Testis (tissue), 5 donors: ENCODE measurements at places on chromosomes 1 and 21.
A peak's percentile ranks its signal among the peaks of the same experiment; 100 is the strongest.

- no peak for DNase-seq
These were observed 1.9 kb upstream of the GPR52 start for GRCh38 chr1:174445817-174446216.

GRCh38 chr1:196651637-196652215, at the start of gene CFH:
Gene CFH (plus strand): TSS chr1:196652043. CDS start chr1:196652118, 75 bp downstream.
- no peak for DNase-seq

DNA sequence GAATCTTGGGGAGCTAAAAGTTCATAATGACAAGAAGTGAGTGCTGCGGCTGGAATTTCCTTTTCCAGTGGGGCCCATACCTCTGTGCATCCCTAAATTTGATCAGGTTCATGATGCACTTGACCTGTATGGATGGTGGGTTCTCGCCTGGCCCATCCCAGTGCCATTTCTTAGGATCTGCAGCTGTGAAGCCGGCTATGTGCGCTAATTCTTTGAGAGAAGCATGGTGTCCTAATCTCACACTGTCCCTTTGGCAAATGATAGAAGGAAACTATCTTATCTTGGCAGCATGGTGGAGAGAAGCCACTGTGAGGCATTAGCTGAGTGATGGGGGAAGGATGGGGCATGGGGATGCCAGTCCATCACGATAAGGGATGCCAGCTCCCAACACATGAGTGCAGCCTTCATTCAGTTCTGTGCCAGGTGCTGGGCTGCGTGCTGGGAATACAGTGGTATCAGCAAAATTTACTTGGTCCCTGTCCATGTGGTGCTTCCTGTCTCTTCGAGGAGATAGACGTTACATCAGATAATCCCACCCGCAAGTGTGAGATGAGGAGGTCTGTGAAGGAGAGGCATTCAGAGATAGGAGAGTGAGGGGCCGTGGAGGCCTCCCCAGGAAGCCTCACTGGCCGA, 30.5 kb downstream of the STUM start:
- DNase-seq = no peak

DNA sequence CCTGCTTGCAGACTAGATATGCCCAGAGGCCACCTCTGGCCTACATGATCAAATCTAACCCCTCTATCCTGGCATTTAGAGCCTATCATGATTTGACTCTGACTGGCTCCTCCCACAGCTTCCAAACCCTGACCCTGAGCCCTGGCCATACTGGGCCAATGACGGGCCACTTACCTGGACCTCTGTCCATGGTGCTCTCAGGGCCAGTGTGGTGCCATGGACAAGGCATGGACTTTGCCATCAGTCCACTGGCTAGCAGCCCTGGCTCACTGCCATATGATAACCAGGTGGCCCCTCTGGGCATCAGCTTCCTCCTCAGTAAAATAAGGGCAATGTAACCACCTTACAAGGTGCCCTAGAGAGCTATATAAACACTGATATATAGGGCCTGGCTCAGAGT, 713.4 kb downstream of the PTPRU start:
- no peak for DNase-seq

GRCh38 chr1:36175137-36176095, 19.5 kb downstream of the MAP7D1 start:
- peak; percentile 42 for DNase-seq

DNA sequence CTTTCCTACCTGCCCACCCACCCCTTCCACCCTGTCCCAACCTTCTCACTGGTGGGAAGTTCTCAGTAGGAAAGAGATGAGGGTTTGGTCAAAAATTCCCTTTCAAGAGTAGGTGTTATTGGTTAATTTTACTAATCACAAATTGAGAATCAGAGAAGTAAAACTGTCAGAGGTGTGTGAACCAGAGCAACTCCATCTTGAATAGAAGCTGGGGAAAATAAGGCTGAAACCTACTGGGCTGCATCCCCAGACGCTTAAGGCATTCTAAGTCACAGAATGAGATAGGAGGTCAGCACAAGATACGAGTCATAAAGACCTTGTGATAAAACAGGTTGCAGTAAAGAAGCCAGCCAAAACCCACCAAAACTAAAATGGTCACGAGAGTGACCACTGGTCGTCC, 11.5 kb downstream of the PLA2G2D start:
- no peak for DNase-seq

DNA sequence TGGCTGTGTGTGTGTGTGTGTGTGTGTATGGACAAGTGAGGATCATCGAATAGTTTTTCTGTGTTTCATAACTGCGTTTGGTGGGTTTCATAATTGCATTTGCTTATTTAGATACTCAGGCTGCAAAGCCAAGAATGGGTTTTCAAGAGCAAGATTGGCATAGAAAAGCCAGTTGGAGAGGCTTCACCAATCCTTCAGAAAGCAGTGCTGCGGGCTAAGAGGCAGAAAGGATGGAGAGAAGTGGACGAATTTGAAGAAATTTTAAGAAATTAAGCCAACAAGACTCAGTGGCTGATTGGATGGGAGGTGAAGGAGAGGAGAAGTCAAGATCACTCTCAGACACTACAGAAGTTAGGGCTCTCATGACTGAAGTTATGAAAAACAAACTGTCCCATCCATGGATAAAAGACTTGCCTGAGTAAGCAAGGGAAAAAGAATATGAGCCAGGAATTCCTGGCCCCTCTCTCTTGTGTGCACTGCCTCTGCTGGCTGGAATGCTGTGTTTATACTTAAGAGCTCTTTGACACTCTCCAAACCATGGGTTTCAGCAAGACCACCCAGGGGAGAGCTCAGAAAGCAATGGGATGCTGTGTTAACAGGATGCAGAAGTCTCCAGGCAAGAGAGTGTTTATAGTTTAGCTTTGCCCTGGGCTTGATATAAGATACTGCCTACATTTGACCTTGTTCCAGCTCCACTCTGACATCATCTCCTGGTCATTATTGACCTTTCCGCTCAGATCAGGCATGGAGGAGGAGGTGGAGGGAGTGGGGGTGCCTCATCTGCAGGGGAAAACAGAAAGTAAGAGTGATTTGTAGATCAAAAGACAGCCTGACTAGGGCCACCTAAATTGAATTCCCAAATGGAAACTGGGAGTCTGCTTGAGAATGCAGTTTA, 232.0 kb upstream of the PLXNA2 start:
- DNase-seq = no peak

DNA sequence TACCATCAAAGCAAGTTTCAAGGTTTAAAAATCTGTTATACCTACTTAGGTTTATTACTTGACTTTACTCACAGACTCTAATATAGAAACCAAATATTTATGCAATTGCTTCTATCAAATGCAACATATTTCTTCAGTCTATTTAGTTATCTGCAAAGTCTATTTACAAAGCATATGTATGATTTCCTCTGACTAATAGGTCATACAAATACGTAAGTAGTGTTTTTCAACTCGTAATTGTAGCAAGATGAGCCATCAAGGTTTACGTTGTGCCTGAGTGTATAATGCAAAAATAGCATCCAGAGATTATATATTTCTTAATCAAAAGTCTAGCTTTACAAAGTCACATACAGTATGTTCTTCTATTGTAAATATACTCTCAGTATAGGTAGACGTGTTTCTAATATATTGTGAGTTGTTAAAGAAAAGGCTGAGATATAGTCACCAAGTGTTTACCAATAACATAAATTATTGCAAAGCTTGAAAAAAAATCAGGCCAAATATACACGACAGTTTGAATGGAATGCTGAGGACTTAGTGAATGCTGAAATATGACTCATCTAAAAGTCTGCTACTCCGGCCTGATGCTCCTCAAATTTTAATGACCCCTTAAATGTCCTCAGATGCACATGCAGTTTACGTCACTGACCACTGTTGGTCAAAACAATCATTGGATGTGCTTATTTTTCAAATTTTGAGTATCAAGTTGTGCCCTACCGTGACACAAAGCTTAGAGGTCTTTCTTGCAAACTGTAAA, 48.4 kb downstream of the ADAMTS5 start:
- DNase-seq = no peak

DNA sequence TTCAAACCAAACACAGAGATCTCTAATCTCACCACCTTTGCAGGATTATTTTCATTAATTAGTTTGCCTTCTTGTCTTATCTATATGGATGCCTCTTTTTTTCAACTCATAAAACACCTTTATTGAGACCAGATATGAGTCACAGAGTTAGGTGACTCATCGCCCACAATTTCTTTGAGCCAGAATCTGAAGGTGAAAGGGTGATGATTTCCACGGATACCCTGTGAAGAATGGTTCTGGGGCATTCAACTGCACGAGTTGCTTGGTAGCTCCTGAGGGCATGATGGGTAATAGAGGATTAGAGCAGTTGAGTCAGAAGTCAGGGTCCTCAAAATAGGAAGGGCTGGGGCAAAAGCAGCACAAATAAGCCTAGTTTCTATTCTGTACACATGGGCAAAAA, 128.2 kb downstream of the TBX19 start:
- no peak for DNase-seq

- DNase-seq = no peak
These were observed 5.1 kb upstream of the ARHGEF2 start for GRCh38 chr1:155983191-155984024.

DNA sequence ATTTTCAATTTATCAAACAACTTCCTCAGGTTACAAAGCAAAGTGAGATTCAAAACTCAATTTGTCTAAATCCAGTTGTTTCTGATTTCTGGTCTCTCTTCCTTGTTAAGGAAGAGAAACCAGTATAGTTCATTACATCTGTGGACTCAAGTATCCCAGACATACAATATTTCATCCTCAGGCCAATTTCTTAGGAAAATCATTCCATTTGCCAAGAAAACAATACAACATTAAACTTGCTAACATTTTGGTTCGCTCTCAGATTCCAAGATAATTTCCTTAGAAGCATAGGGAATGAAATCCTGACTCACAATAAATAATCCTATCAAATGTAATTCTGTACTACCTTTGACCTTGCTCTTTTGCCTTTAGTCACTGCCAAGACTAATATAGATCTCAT, 11.2 kb upstream of the TTLL7 start:
- no peak for DNase-seq

DNA sequence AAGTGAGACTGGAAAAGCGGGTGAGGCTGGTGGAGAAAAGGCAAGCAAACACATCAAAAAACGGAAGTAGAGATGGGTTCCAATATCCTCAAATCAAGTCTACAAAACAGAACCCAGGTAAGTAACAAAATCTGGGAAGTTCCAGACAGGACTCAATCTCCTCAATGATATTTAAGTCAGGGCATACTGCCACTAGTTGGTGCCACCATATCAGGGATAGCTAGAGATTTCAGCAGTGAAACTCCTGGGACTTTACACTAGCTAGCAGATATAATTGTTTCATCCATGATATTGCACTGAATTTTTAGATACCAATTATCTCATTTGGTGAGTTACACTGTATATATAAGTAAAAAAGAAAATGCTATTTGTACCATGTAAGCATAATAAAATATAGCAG, 52.0 kb downstream of the EYA3 start:
- no peak for DNase-seq

DNA sequence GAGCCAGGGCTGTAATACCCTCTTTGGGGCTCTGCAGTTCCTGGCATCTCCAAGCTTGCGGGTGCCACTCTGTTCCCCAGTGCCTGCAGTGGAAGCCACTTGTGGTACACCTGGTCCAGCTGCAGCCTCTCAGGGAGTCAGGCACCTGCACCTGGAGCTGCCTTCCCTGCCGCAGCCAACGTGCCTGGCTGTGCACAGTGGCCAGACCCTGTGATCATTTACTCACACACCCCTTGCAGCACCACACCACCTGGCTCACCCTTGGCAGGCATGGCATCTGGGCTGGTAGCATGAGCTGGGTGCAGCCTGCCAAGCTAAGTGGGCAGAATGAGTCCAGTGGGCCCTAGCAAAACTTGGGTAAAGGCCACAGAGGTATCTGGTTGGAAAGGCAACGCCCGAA, 51.1 kb upstream of the NTPCR start:
- DNase-seq = no peak

- DNase-seq = no peak
These were observed 12.9 kb downstream of the EPB41 start for GRCh38 chr1:28927266-28927647.

- DNase-seq = no peak
These were observed 1.4 kb downstream of the ATF3 start for GRCh38 chr1:212609701-212610574.

- no peak for DNase-seq
These were observed 5.4 kb downstream of the HMGN2 start for GRCh38 chr1:26477446-26478152.

DNA sequence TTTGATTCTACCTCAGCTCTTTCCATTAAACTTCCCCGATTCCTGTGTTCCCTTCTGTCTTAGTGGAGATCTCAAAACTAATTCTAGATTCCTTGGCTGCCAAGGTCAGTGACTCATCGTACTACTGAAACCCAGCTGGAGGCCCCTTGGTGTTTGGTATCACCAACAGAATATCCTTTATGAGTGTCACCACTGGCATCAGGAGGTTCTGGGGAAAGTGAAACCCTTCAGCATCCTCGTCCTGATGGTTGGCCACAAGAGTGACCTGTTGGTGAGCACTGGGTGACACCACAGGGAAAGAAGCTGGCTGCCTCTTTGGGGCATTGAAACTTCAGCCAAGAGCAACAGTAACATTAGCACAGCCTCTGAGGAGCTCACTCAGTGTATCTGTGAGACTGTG, 9.6 kb downstream of the RAB42 start:
- DNase-seq = no peak
